AG04449 (cell line): ENCODE measurements at places on chromosomes 7 and 10.

GRCh38 chr7:18283045-18283444, 212.5 kb upstream of the HDAC9 start:
- DNase-seq = no peak

- no peak for DNase-seq
Observed at GRCh38 chr10:103397191-103397825, 882 bp downstream of the PDCD11 start.

DNA sequence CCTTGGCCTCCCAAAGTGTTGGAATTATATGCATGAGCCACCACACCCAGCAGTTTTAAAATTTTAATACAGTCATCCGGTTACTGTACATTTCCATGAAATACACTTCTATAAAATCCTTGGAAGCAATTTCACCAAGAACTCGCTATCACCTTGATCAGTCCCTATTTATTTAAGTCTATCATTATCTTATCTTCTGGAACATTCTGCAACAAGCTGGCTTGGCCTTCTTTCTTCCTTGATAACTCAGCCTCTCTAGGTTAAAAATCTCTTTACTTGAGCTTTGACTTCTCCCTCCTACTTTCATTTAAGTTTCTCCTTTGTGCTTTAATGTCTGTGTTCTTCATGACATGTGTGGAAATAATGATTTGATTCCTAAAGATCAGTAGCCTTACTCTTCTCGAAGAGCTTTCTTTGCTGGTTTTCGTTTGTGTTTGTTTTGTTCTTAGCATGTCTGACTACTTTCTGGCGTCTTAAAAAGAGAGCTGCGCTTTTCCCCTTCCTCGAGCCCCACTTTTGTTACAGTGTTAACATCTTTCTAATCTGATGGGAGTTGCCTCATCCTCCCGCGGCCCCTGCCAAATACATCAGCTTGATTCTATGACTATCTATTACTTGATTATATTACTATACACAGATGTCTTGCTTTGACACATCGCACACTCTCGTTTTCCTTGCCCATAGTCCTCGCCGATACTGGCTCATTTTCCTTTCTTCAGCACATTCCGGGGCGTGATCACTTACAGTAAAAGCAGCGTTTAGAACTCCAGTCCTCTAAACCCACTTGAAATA, 11.1 kb upstream of the CALML5 start:
- DNase-seq = no peak

GRCh38 chr7:131057794-131058070, 269.9 kb upstream of the MKLN1 start:
- DNase-seq = no peak

DNA sequence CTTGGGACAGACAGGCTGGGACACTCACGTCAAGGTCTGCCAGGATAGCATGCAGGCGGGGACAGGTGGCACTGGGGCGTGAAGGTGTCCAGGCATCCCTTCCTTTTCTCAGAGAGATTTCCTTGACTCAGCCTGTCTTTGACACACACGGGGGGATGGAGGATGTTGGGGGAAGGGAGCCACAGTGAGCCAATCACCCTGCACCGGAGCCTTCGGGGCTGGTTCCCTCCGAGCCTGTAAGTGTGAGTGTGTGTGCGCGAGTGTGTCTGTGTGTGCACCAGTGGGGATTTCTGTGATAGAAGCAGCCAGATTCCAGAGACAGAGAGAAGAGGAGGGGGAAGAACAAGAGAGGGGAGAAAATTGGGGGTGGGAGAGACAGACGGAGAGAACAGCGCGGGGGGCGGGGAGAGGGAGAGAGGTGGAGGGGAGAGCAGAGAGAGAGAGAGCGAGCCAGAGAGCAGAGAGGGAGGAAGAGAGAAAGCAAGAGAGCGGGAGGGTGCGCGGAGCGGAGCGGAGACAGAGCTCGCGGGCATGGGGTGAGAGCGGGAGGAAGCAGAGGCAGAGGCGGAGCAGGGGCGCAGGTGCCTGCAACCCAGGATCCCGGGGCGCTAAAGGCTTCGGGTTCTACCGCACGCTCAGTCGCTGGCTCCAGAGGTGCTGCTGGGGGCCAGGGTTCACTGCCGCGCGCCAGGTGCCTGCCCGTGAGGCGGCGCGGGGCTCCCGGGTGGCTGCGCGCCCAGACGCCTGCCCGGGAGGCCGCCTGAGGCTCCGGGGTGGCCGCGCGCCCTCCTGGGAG, 466 bp upstream of the GPR26 start:
- DNase-seq = no peak

DNA sequence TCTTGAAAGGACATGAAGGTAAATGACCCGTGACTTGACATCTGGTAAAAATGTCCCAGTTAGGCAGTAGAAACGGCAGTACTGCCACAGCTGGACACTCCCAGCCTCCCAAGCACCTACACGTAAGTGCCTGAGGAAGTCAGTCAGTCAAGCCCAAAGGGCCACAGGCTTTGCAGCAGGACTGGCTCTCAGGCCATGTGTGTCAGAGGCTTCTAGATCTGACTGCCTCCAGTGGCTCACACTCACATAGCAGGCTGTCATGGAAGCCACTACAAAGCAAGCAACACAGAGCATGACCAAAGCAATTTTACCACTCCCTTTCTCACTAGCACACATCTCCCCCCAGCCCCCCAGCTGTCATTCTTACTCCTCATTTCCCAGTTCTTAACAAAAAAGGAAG, 17.8 kb upstream of the CCNJ start:
- DNase-seq = no peak

DNA sequence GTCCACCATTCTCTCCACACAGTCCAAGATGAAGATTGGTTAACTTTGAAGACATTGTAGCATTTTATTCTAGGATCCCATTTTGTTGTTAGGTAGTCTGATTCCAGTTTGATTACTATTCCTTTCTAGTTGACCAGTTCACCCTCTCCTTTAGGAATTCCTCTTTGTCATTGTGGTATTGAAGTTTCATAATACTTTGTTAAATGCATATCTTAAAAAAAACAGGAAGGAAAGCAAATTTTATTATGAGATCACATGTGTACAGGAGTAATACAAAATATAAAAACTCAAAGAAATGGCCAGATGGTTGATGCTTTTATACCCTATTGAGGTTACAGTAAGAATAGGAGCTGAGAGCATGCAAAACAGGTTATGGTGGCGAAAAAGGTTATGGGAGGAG, 15.5 kb upstream of the SEMA3C start:
- DNase-seq = no peak

DNA sequence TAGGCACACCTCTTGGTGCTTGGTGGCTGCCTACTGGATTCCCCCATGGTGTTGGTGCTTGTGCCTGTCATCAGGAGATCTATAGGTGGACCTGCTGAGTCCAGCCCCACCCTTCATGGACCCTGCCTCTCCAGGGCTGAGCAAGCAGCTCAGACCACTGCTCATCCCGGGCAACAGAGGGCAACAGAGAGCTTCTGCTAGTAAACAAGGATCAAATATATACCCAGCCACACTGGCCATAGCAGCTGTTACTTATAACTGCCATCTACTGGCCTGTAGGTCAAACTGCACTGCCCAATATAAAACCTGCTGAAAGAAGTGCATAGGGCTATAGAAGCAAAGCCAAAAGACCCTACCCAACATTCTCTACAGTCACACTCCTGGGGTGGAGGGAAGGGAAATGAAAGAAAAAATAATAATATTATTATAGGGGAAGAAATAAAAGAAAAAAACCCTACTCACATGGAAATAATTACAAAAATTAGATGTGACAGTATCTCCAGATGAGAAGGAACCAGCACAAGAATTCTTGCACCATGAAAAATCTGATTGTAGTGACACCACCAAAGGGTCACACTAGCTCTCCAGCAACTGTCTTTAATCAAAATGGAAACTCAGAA, 54.9 kb upstream of the ZNF800 start:
- no peak for DNase-seq

GRCh38 chr7:126394406-126394805, 858.3 kb downstream of the GRM8 start:
- no peak for DNase-seq

GRCh38 chr7:22358820-22359697, 2.1 kb upstream of the RAPGEF5 start:
- DNase-seq = no peak

DNA sequence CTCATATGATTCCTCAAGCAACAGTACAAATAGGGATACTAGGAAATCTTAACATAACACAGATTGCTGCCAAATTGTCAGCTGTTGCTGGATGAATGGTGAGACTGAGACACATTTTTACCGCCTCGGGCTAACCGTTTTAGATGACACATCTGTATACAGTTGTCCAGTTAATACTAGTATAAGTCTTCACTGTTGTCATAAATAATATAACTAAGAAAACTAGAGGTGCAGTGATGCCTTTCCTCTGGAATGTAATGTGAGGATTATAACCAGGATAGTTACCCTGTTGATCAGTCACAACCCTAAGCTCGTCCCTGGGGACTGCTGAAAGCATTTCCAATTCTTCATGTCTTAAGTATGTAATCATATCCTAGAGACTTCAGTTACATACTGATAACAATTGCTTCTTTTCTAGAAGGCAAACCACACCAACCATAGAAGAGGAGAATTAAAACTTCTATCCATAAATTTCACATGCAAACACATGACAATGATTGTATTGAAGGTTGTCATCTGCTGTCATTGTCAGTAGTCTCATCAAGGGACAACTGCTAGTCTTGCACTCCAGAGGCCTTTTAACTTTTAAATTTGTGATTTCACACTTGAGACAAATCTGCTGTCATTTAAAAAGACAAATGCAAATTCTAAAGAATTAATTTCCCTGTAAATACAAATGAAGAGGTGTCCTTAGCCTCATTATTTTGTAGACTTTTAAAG, 100.4 kb upstream of the SEMA3D start:
- DNase-seq = peak; percentile 21

DNA sequence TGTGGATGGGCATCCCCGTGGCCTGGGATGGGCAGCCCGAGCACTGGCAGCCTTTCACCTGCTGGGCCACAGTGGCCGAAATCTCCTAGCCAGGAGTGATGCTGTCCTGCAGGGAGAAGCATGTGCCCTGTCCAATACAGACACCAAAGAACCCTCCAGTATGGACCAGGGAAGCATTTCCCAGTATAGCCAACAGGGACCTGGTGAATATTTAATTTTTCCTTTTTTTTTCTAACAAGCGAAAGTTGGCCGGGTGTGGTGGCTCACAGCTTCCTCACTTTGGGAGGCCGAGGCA, 11.0 kb downstream of the IMPDH1 start:
- no peak for DNase-seq
